NCI-H524 (cell line): ENCODE measurements at places on chromosomes 3 and 15.

DNA sequence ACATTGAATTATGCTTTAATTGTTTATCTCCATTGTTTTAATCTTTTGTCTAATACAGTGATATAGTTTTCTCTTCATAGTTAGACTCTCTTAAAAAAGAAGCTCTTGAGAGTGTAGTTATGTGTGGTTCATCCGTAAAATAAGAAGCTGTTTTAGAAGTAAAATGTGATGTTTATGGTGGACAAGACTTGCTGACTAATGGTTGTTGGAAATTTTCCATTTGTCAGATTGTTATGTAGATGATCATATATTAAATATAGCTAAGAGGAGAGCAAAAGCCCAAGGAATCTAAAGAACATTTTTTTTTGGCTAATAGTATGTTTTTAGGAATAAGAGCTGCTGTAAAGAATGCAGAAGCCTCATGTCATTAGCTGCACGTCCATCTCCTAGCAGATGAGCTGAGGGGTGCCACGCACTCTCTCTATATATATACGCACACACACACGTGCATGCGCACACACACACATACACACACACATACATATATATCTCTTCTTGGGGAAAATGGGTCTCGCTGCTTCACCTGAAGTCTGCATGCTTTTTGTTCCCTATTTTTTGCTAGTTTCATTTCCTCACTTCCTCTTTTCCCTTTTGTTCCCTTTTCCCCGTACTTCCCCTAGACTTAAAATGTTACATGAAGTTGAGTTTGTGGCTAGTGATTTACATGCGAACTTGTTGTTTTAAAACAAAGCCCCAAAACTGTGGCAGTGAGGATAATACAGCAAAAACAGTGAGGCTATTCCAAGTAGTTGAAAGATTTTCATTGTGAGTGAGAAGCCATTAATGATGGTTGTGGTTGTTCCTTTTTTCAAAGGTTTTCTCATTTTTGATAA lies 107.8 kb downstream of the MBNL1 start:
- DNase-seq, result no peak

DNA sequence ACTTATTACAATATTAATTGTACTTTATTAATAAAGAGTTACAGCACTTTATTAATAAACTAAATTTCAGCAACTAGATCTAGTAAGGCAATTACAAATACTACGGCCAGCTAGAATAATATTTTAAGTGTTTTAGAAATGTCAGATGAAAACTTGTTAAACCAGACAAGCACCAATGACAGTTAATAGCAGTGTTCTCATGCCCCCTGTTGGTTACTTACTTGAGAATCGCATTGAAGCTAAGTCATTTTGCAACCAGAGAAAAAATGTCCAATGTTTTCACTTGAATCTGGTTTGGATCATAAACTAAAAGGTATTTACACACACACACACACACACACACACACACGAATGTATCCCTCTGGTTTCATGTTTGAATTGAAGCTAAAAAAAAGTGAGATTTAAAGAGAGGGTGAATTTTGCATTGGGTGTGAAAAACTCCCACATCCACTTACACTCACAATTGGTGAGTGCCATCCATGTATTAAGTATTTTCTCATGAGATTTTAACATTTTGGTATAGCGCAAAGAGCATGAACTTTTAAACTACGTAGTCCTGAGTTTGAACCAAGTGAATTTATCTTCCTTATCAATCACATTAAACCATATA lies 347.7 kb downstream of the ZBBX start:
- DNase-seq, result peak; percentile 85

- no peak for DNase-seq
These were observed 38.7 kb upstream of the UMPS start for GRCh38 chr3:124691599-124691998.

DNA sequence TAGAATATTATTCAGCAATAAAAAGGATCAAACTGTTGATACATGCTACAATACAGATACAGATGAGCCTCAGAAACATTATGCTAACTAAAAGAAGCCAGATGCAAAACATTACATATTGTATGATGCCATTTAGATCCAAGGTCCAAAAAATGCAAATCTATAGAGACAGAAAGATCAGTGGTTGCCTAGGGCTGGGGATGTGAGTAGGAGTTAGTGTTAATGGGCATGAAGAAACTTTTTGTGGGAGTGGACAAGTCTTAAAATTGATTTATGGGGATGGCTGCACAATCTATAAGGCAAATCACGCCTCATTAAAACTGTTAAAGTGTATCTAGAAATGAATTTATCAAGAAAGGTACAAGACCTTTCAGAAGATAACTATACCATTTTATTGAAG lies 45.0 kb downstream of the EHHADH start:
- DNase-seq, result no peak

GRCh38 chr3:71916747-71917369 lies 131.9 kb upstream of the PROK2 start:
- no peak for DNase-seq

DNA sequence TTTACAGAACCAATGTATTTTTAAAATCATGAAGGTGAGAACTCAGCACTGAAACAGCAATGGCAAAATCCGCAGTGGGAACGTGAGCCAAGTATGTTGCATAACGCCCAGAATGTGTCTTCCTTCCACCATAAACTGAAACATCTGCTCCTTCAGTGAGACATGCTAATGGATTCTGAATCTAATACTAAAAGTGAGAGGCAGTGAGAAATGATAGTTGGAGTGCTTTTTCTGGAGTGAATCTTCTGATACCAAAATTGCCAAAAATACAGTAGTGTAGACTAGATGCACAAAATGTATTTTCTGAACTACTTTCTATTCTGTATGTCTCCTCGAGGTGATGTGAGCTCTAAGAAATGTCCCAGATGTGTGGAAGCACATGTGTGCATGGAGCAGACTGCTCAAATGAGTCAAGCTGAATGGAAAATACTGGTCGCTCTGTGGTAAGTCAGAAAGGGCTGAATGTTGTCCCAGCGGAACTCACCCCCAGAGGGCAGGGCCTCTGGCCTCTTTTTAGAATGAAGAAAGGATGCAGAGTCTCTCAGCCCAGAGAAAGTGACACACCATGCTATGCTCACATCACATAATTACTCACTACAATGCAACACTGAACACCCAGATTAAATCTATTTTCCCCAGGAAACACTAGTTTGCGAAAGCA lies 73.0 kb downstream of the ATP10A start:
- peak; percentile 29 for DNase-seq

DNA sequence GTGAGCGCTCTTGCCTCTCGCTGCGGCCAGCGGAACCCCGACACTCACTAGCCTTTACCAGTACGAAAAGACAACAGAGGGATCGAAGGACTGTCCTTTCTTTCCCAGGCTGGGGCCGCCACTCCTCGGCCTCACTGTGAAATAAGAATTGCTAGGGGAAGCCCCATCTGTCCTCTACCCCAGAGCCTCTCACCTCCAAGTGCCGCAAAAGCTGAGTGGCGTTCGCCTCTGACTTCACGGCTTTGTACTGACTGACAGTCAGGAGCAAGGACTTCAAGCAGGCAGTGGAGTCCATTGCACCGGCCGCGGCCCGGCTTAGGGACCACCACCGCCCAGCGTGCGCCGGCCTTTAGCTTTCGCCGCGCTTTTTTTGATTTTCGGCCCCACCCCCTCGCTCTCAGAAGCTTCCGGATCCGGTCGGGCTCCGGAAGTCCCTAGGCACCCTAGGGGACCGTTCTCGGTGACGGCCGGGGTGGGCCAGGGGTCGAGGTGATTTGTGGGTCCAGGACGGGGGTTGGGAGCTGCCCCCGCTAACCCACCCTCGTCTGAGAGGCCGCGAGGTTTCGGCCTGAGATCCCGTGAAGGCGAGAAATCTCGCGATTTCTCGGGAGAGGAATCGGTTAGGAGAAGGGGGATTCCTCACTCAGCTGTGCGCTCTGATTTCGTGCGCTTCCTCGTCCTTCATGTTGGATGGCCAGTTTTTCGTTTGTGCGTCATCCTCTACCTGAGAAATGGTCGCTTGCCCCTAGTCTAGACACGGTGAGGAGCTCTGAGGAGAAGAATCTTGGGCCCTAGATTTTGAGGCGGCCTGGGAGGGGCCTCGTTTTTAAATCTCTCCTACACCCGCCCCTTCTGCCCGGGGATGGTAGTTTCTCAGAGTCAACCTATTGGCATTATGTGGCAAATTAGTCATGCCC lies at the start of the genes CIP2A and DZIP3:
Gene CIP2A (minus strand): TSS at position 358 of the 917 bp plus-strand sequence. CDS start 63 bp downstream, at position 295.
Gene DZIP3 (plus strand): TSS at position 642 of the 917 bp plus-strand sequence. CDS start 15,685 bp downstream, outside the sequence.
- peak; percentile 99 for DNase-seq

DNA sequence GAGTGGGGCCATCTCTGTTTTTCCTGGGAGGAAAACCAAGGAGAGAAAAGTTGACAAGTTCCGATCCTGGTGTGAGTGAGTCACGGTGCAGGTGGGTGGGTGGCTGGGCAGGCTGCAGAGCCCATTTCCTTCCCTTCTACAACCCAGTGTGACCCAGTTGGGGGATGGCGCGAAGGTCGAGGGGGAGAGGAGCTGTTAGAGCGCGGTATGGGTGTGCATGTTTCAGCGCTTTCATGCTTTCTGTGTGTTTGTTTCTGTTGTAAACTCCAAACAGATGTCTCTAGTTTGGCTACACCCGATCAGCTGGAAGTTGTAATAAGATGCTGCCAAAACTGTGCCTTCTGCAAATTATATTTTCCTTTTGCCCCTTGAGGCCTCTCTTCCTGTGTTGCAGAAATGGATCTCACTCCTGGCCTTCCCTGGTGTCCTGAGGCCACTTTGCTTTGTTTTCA lies 3.8 kb downstream of the FAM43A start:
- no peak for DNase-seq
